Effector memory CD4-positive, alpha-beta T cell (primary cell): ENCODE measurements at places on chromosomes 7 and 10.

- no peak for DNase-seq
Measured at GRCh38 chr7:5625938-5626337, 155.5 kb downstream of the RNF216 start.

DNA sequence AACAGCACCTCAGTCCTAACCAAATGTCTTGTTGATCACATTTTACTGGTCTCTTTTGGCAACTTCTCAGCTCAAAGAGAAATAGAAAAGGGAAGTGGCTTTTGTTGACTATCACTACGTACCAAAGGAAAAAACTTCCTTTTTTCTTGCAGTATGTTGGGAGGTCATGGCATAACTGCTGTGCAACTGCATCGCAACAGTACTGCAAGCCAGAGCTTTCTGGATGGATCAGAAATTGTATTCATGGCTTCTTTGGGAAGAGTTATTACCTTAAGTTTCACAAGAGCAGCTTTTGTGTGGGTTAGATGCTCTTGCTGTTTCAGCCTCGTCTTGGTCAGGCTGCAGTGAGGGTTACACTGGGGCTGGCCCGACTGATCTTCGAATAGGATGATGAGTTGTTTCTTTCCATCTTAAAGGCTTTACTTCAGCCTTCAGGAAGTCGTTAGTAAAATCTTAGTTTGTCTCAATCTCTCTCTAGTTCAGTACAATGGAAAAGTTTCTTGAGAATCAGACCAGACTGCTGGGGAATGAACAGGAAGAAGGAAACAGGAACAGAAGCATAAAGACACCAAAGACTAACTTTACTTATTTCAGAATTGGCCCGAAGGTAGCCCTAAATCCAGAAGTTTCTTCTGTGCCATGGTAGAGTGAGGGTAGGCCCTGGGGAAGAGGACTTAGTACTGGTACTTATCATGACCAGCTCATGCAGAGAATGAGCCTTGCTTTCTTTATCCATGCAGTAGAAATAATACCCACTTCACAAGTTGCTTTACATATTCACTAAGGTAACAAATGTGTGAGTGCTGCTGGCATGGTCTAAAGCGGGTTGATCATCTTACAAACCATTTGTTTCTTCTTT lies 153.6 kb downstream of the CELF2 start:
- no peak for DNase-seq

DNA sequence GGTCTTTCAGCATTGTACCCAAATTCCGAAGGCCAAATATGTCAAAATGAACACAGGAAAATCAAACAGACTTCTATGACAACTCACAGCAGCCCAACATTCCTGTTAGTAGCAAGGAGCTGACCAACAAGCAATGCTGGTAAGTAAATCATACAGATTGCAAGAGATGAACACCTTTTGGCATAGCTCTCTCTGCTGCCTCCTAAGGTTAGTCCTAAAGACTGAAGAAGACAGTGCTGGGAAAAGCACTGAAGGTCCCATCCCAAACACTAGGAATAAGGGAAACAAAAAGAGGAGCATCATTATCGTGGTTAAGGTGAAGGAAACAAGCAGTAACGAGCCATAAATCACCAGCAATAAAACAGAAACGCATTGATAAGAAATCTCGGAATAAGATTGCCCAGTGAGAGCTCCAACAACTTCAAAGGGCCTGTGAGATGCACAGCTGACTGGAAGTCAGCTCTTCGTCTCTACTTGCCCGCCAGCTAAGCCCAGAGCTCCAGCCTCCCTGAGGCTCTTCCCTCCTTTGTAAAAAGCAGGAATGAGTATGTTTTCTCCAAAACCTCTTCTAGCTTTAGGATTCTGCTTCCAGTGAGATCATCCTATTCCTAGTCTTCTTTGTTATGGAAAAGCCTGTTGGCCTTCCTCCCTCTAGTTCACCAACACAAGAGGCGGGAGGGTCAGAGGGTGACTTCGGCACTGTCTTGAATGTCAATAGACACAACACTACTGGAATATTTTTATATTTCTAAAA lies 15.3 kb downstream of the NUDT5 start:
- DNase-seq = no peak

DNA sequence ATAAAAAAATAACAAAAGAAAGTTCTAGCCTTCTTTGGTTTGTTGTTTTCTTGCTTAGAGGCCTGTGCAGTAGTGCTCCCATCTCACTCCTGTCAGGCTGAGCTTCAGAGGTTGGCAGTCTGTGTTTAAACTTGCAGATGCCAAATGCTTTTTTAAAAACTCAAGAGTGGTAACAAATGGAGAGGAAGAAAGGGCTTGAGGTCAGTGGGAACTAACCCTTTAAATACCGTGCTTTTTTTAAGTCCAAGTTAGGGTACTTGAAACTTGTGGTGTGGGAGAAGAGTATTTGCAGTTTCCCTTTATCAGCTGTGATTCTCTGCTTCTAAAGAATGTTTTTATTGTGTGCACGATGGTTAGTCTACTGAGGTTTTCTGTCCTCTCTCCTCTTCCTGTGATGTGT lies 29.4 kb downstream of the ZRANB1 start:
- DNase-seq = no peak

- no peak for DNase-seq
Measured at GRCh38 chr10:11146402-11147171, 128.9 kb downstream of the CELF2 start.

GRCh38 chr7:44914992-44915607 lies 29.8 kb upstream of the PURB start:
- peak; percentile 51 for DNase-seq

DNA sequence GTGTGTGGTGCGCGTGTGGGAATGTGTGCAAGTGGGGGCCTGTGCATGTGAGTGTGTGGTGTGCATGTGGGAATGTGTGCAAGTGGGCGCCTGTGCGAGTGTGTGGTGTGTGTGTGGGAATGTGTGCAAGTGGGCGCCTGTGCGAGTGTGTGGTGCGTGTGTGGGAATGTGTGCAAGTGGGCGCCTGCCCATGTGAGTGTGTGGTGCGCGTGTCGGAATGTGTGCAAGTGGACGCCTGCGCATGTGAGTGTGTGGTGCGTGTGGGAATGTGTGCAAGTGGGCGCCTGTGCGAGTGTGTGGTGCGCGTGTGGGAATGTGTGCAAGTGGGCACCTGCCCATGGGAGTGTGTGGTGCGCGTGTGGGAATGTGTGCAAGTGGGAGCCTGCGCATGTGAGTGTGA lies 232.2 kb downstream of the FANK1 start:
- no peak for DNase-seq

GRCh38 chr10:5625992-5626777 lies 40.2 kb downstream of the ASB13 start:
- no peak for DNase-seq

GRCh38 chr7:42939457-42940240 lies 7.5 kb downstream of the MRPL32 start:
- DNase-seq = no peak

GRCh38 chr10:104197364-104197763 lies 34.8 kb downstream of the CFAP43 start:
- DNase-seq = no peak

- no peak for DNase-seq
Measured at GRCh38 chr10:62264702-62265436, 3.8 kb downstream of the RTKN2 start.

GRCh38 chr10:77905086-77905748 lies 21.3 kb downstream of the DLG5 start:
- DNase-seq = no peak

GRCh38 chr7:2863461-2864066 lies 19.5 kb upstream of the GNA12 start:
- peak; percentile 55 for DNase-seq

- no peak for DNase-seq
Measured at GRCh38 chr7:155001756-155002410, 1.0 kb downstream of the PAXIP1 start.

DNA sequence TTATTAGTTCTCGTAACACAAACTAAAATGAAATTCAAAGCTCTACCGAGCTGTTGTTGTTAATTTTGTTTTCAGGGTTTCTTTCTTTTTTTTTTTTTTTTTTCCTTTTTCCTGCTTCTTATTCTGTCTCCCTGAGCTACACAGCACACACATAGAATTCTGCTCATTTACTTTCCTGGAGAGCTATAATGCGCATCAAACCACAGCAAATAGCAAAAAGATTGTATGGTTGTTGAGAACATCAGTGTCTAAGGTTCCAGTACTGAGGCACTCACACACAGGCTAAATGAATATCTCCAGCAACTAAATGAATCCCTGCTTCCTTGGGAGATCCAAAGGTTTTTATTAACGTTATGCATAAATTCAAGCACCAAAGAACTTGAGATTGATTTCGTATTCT lies 418.3 kb downstream of the PLXDC2 start:
- no peak for DNase-seq

- DNase-seq = no peak
Measured at GRCh38 chr10:76398043-76398710, 966.8 kb downstream of the LRMDA start.

GRCh38 chr7:26390016-26390415 lies 98.4 kb downstream of the SNX10 start:
- DNase-seq = no peak
